ENCODE measurements at places on chromosomes 2 and 18.

GRCh38 chr2:11305338-11305737 lies 39.1 kb downstream of the ROCK2 start:
- no peak for DNase-seq

DNA sequence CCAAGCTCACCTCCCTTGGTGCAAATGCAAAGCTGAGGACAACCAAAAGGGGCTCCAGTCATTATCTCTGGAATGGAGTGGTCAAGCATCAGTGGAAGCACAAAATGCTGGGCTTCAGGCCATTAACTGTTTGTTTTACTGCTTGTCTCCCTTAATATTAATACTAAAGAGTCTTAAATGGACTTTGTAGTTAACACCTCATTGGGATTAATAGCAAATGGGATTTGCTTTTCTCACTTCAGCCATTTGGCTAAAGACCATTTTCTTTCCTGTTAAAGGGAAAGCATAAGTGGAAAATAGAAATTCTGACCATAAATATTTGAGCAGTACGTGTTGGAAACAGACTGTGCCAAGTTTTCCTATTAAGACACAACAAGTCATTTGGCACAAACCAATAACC lies 154.4 kb downstream of the DNER start:
- DNase-seq = no peak

DNA sequence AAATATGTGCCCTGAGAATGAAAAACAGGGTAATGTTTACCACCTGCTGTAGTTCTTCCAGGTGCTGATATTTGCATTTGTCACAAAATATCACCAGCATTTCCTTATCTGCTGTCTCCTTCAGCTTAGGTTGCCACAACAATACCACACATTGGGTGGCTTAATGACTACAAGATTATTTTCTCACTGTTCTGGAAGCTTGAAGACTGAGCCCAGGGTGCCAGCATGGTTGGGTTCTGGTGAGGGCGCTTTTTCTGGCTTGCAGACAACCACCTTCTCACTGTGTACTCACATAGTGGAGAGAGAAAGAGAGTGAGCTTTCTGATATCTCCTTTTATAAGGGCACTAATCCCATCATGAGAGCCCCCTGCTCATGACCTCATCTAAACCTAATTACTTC lies 407.5 kb upstream of the RGPD4 start:
- no peak for DNase-seq

DNA sequence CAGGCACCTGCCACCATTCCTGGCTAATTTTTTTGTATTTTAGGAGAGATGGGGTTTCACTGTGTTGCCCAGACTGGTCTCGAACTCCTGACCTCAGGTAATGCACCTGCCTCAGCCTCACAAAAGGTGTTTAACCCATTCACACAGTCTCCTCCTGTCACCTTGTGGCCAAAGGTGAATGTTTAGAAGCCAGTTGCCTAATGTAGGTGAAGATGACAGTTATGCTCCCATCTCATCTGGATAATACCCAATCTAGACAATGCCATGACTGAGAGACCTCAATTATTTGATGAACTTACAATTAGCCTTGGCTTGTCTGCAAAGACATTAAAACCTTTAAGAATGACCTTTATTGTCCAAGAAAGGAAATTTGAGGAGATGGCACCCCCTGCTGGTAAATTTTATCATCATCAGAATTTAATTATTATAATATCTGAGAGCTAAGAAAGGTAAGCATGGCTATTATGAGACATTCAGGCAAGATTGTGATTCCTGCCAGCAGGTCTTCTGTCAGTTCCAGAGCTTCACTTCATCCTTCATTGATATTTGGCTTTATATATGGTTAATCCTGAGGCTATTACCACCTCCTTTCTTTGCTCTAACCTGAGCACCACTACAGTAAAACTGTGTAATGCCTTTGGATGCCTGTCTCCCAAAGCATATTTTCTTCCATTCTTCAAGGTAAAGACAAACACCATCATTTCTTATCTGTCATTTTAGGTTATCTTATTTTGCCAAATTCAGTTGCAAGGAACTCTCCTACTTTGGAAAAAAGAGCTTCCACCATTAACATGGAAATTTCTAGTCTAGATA lies 117.6 kb downstream of the FAM124B start:
- peak; percentile 38 for DNase-seq

- DNase-seq = no peak
Observed at GRCh38 chr2:197097578-197098366, 171.3 kb upstream of the PGAP1 start.

- no peak for DNase-seq
Observed at GRCh38 chr2:1791685-1792435, 47.5 kb upstream of the PXDN start.

DNA sequence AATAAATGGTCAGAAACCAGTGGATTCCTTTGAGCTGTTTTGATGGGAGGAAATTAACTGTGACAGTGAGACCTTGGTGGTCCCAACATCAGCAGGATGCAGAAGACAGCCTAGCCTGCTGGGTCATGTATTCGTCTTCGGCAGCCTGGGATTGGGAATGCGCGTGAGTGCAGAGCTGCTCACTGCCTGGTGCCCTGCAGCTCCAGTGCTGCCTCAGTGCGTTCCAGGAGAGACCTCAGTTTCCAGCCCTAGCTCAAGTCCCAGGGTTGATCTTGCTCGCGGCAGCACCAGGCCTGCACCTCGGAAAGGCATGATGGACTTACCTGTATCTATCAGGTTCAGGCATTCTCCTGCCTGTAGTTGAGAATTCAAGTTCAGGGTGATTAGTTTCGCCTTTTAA lies 203.9 kb downstream of the SH3RF3 start:
- DNase-seq = no peak

GRCh38 chr18:9184998-9185613 lies 48.5 kb downstream of the ANKRD12 start:
- DNase-seq = no peak

DNA sequence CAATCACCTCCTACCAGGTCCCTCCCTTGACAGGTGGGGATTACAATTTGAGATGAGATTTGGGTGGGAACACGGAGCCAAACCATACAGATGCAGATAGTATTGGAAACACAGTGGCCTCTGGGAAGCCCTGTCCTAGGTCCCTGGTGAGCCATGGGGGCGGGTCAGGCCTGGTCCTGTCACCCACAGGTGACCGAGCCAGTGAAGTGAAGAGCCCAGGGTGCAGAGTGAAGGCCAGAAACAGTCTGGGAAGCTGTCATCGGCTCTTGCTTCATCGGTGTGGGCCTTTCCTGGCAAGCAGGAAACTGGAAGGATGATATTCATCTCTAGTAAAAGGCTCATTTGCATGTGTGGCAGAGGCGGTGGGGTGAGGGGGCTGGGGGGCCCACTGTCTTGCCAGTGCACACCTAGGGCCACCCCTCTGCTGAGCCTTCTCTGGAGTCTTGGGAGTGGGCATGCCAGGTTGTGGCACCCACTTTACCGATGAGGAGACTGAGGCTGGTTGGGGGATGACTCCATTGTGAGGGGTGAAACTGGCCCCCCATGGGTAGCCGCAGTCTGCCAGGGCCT lies 290.6 kb downstream of the NDUFA10 start:
- DNase-seq = no peak

- no peak for DNase-seq
Observed at GRCh38 chr2:24658531-24659202, 134.5 kb downstream of the PTRHD1 start.

DNA sequence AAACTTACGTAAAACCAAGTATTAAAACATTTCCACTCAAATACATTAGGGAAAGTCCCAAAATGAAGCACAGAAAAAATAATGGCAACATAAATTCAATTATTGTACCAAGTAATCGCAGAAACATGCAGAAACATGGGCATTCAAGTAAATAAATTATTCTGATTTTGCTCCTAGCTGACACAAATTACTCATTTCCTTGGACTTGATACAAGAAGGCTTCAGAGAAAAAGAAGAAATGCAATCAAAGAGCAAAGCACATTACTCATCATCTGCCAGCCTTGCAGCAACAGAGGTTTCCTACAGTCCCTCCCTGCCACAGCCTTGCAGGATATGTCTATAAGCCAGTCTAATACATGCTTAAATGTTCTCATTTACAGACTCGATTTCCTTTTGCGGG lies 439.8 kb upstream of the LYPD1 start:
- no peak for DNase-seq

DNA sequence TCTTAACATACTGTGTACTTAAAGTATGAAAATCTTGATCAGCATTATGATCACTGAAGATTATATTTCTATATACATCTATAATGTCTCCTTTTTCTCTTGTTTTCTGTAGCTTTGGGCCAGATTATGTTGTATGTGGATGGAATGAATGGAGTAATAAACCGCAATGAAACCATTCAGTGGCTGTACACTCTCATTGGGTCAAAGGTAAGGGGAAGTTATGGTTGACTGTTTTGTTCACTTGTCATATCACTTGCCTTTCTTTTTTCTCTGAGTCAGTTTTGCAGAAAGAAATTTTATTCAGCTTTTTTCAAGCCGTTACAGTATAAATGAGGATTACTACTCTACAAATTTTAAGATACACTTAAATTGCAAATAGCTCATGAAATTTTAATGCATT lies 252.5 kb downstream of the TPGS2 start:
- DNase-seq = no peak

- DNase-seq = no peak
Observed at GRCh38 chr18:33835419-33835818, 257.4 kb downstream of the ASXL3 start.

DNA sequence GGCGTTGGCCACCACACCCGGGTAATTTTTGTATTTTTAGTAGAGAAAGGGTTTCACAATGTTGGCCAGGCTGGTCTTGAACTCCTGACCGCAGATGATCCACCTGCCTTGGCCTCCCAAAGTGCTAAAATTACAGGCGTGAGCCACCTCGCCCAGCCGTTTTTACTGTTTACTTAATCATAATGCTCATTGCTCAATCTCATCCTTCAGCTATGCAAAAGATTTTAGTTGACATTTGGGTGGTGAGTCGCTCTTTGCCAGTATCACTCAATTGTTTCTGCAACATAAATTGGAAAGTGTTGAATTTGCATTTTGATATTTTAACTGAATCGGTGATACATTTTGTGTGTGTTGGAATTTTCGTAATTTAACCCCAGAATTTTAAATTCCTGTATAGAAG lies 7.8 kb upstream of the ZNF532 start:
- no peak for DNase-seq

GRCh38 chr18:63908858-63909257 lies 1.1 kb downstream of the SERPINB10 start:
- DNase-seq = no peak

DNA sequence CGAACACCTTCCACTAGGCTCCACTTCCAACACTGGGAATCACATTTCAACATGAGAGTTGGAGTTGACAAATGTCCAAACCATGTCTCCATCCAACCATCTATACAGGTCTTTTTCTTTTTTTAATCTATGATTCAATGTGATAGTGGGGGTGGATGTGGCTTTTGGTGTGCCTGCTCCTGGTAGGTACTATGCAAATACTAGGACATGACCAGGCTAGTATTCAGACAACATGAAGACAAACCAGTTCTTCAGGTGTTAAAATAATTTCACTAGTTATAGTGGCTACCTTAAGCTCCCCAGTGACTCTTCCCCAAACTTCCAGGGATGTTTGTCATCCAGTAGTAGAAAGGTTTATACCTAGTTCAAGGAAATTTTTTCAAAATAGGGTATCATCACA lies 387.5 kb downstream of the CDH2 start:
- DNase-seq = no peak
